Sigmoid colon (tissue), 7 donors: ENCODE measurements at places on chromosomes 13 and 19. TPM values are rescaled to one million over a fixed set of nuclear protein-coding genes. Genes with fewer than 3 reads are reported as not detected.

The ZSCAN1 gene
- total RNA-seq, result not detected

The SCN1B gene
- 3.0 TPM for total RNA-seq

The PSG1 gene
- total RNA-seq, result not detected

The NLRP7 gene
- not detected for total RNA-seq

The SYNGR4 gene
- not detected for total RNA-seq

The KLF5 gene
- 3.6 TPM for total RNA-seq

The CNFN gene
- total RNA-seq, result not detected

The ATP4A gene
- total RNA-seq, result not detected

The SIAH3 gene
- total RNA-seq, result not detected

The PRSS57 gene
- total RNA-seq, result not detected

The LYPD4 gene
- total RNA-seq, result not detected

The RDH8 gene
- total RNA-seq, result not detected

The CCDC61 gene
- total RNA-seq, result 5.4 TPM

The SOX1 gene
- total RNA-seq, result not detected
